Fibroblast of skin of right quadriceps (primary cell): ENCODE measurements at places on chromosomes 7 and 10.

DNA sequence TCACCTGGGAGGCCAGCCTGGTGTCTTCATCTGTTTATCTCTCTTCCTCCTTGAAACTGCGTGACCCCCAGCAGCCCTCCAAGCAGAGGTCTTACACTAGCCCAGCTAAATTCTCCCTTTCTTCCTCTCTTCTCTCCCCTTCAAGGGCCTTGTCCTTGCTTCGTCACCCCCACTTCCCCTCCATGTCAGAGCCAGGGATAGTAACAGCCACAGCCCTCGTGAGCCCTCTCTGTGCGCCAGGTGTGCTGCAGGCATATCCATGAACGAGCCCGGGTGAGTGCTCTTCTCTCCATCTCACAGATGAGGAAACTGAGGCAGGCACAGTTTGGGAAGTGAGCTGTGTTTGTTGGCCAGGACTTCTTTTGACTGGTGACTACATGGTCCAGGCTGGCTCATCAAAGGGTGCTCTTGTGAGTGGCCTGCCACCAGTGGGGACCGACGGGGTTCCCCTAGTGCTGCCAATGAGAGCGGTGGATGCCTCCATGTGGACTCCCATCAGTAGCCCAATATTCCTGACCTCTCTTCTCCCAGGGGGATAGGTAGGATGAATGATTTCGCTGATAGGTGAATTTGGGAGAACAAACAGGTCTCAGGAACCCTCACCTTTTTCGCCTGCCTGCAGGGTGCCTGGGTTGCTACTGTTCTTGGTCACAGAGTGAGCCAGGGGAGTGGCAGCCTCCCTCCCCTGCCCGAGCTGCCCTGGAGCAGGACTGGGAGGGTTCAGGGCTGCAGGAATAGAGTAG lies 38.1 kb downstream of the ADRA2A start:
- DNase-seq: no peak

DNA sequence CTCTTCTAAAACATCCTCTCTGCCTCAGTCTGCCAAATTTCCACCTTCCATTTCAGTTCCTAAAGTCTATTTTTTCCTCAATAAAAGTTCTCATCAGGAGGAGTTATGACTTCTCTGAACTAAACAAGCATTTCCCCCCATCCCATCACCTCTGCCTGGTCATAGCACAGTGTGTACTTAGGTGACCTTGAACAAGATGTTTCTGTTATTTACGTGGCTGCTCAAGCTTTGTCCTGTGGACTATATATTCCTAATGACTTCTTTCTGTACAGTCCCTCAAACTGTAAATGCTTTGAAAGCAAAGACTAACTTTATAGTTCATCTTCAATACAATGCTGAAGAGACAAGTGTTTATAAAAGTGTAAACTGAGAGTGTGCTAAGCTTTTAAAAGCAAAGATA lies 166.9 kb downstream of the CPEB3 start:
- no peak for DNase-seq

DNA sequence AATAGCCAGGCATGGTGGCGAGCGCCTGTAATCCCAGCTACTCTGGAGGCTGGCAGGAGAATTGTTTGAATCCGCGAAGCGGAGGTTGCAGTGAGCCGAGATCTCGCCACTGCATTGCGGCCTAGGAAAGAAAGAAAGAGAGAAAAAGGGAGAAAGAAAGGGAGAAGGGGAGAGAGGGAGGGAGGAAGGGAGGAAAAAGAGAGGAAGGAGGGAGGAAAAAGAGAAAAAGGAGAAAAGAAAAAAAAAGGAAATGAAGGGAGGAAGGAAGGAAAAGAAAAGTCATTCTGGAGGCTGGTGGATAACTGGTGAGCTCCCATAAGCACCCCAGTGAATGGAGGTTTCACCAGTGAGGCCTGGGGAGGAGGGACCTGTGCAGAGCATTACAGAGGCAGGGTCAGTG lies 7.6 kb upstream of the OGDHL start:
- DNase-seq: no peak

DNA sequence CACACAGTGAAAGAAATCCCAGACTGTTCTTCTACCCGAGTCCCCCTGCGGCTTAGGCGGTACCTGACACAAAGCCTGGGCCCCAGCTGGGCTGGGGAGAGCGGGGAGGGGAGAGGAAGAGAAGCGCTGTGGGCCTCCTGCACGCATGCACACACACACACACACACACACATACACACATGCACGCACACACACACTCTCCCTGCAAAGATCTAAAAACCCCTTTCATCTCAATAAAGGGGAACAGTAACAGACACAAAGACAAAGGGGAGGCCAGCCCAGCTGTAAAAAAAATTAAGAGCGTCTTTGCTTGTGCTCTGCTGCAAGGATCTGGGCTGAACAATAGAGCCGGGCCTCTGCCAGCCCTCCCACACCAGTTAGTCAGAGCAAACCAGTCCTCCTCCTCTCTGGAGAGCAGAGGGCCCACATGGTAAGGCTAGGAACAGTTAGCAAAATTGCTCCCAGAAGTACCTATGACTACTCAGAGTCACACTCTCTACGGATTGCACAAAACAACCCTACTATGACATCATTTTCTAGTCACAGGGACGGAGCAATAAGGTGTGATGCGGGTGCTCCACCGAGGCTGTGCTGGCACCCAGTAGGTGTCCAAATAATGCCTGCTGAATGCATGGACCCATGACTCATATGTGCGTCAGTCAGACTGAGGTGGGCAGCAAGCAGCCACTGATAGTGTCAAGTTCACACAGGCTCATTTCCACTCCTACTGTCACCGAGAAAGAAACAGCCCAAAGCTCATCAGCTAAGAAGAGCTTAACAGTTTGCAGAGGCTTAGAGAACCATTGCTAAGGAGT lies 9.2 kb downstream of the ITPRIP start:
- DNase-seq: peak; percentile 90

GRCh38 chr10:62655337-62655994 lies 149.1 kb upstream of the ADO start:
- no peak for DNase-seq

- no peak for DNase-seq
These were observed 283.7 kb downstream of the MALRD1 start for GRCh38 chr10:19332304-19332703.

- no peak for DNase-seq
These were observed 145.7 kb upstream of the SH2B2 start for GRCh38 chr7:102140952-102141370.

- DNase-seq: no peak
These were observed 231.6 kb downstream of the VTI1A start for GRCh38 chr10:112678581-112678980.

DNA sequence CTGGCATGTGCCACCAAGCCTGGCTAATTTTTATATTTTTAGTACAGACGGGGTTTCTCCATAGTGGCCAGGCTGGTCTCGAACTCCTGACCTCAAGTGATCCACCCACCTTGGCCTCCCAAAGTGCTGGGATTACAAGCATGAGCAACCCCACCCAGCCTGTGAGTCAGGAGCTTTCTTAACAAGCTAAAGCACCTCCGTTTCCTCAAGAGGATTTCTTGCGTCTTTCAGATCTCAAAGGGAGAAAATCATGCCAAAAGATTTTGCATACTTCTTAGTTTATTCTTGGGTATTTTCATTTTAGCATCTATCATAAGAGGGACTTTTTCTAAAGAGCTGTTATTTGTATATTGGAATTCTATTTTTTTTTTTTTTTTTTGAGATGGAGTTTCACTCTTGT lies 47.9 kb upstream of the FOXK1 start:
- DNase-seq: peak; percentile 39

DNA sequence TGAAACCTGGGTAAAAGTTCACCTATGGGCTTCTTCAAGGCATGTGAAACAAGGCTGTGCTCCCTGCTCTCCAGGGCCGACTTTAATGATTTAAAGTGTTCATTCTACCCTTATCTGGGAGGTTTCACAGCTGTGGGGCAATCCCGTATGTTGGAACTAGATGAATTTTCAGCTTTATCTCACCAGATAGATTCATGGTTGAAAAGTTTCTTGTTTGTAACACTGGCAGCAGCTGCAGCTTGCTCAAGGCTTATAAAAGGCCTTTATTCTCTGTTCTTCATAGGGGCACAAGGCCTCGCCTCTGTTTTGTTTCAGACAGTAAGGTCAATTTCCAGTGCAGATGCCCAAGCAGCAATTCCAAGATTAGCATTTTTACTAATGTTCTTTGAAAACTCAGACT lies 70.4 kb upstream of the DNAJB12 start:
- no peak for DNase-seq
